RWPE1 (cell line): ENCODE measurements at places on chromosomes 1 and 21.
A peak's percentile ranks its signal among the peaks of the same experiment; 100 is the strongest.

DNA sequence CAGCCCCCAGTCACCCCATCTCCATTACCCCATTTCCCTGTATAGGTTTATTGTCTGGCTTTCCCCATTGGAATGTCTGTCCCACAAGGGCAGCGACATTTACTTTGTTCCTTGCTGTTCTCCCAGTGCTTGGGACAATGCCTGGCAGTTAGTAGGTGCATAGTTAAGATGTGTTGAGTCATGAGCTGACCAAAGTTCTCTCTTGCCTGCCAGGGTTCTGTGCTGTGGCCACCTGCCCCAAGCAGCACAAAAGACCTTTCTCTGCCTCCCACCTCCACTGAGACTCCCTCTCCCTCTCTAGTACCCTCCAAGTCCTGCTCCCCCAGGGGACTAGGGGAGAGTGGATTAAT is 40.0 kb downstream of the TMCO4 start:
- DNase-seq = no peak

DNA sequence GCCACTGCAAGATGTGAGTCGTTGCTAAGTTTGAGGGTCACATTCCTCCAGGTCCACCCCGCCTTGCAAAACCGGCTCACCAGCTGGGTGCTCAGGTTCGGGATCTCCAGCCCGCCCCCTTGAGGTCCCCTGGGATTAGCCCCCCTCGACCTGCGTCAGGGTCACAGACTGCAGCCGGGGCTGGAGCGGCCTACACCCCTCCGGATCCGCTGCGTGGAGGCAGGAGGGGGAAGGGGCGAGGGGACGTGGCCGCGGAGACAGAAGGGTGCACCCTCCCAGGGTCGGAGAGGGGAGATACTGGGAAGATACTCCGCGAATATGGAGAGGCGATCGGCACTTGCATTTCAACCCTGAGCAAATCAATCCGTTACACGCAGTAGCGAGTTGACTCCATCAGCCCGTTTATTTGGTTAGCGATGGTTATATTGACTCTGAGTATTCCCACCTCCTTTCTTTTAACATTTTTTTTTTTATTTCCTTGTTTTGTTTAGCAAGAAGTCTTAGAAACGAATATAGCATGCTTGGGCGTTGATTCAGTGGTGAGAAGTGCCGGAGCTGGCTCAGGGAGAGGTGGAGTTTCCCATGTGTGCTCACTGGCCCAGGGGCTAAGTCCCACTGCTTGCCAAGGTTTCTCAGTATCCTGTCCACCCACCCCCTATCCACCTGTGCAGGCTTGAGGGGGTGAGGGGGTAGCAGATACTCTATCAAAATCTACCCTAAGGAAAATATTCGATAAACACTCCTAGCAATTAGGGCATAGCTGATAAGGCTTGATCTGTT is 997 bp downstream of the IFNAR2 start:
- peak; percentile 49 for DNase-seq

DNA sequence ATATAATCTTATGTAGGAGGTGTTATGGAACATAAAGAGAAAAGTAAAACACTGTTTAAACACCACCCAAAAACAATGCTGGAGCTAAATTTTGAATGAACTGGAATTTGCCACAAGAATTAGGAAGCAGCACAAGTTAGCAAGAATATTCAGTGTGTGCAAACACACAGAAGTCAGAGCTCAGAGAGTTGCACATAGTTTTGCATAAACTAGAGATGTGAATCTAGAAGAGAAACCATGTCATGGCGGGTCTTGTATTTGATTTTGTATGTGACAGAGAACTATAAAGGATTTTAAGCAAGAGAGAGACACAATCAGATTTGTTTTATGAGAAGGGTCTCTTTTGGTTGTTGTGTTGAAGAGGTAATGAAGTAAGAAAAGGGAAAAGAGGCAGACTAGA is 38.2 kb downstream of the SELENOF start:
- no peak for DNase-seq

DNA sequence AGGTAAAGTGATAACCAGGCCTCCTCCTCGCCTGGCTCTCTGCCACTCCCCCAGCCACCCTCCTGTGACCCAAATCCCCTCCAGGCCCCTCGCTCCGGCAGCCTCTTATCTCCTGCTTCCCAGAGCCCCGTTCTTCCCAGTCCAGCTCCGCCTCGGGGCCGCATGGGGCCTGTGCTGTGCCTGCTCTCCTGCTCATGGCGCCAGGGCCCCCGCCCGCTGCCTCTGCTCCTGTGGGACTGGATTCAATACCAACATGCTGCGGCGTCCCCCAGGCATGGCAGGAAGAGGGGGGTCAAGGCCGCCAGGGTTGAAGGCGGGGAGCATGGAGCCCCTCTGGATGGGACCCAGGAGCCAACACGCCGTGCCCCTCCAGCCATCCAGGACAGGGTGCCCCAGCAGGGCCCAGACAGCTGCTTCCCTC is 213.0 kb upstream of the VAMP3 start:
- DNase-seq = no peak

GRCh38 chr1:55362558-55362957 is 147.4 kb upstream of the USP24 start:
- no peak for DNase-seq

GRCh38 chr21:22536509-22536908 is 1538.3 kb downstream of the NCAM2 start:
- peak; percentile 42 for DNase-seq

GRCh38 chr21:31577271-31577670 is 82.2 kb upstream of the SOD1 start:
- DNase-seq = no peak

DNA sequence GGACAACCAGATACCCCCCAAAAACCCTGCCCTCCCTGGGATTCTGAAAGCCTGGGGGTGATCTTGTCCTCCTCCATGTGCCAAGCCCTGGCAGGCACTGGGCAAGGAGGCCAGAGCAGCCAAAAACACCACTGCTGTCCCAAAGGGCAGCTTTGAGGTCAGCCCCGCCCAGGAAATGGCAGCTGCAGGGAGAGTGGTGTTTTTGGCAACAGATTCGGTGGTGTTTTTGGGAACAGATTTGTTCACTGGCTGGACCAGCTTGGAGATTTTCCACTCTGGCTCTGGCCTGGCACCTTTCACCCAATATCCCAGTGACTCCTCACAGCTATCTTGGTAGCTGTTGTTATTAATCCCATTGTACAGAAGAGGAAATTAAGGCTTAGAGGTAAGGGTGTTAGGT is 34.7 kb downstream of the LRP8 start:
- DNase-seq = no peak

DNA sequence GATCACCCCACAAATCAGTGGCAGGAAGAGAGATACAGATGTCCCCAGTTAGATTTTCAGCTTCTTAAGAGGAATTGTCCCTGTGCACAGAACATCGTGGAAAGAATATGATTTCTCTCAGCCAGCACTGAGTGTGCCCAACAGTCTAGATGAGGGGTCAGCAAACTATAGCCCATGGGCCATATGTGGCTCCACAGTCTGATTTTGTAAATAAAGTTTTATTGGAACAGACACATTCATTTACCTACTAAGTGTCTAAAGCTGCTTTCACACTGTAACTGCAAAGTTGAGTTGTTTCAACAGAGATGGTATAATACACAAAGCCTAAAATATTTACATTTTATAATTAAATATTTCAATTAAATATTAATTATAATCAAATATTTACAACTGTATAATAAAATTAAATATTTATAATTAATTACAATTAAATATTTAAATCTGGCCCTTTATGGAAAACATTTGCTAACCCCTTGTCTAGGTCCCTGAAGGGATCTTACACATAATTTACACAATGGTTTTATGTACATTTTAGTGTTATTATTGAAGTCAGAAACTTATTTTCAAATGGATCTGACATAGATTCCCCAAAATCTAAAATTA is 407.6 kb downstream of the PTPRU start:
- DNase-seq = no peak

DNA sequence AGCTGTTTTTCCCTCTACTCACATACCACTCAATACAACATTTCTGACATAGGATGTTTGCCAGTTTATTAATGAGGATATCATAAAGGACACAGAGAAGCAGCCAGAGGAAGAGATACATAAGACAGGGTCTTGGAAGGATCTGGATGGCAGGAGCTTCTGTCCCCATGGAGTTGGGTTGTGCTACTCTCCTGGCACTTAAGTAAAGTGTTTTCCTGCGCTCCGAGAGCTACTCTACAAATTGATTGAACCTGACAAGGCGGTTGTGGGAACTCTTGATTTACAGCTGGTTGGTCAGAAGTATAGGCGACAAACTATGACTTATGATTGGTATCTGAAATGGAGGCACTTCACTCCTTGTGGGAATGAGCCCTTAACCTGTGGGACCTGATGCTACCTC is 208.8 kb downstream of the HMCN1 start:
- no peak for DNase-seq

- no peak for DNase-seq
Measured at GRCh38 chr1:12615159-12615864, 2.7 kb downstream of the DHRS3 start.

DNA sequence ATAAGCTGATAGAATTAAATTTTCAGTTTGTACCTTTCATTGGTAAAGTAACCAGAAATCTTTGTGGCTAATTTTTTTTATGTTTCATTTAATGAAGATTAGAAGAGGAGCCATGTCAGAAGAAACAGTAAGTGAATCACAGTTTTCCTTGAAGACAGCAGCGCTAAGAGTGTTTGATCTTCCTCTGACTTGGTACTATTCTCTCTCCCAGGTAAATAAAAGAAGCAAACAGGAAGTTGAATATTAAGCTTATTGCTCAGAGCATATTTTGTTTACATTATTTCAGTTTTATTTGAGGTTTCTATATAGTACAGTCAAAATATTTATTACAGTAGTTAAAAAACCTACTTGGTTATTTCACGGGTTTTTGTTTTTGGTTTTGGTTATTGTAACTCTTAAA is 3.7 kb downstream of the MIGA1 start:
- no peak for DNase-seq

DNA sequence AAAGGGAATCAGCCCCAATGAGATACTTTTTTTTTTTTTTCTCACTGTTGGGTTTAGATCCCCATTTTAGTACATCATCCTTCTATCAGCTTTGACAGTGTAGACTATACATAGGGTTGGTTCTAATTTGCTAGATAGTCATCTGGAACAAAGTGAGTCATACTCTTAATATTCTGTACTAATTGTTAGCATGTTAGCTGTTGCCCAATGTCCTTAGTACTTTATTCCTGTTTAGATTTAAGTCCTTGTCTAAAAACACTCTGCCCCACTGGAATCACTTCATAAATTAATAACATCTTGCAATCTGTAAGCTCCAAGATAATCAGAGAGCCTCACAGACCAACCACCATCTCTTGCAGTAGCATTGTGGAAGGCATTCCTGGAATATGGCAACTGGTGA is 209.8 kb upstream of the KIAA0040 start:
- DNase-seq = no peak

DNA sequence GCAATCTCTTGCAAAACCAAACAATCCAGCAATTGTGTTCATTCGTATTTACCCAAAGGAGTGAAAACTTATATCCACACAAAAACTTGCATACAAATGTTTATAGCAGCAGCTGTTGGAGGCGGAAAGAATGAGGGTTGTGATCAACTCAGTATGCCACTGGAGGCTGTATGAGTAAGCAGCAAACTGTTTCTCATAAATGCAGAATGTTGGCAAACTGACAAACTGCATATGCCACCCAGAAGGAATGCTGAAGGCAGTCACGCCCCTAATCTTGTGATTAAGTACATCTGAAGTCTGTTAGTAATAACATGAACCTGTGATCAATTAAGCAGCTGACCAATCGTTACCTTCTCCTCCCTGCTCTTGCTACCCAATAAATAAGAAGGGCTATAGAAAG is 60.5 kb upstream of the CR2 start:
- peak; percentile 26 for DNase-seq

- DNase-seq = no peak
Measured at GRCh38 chr1:3522564-3523265, 68.2 kb downstream of the ARHGEF16 start.

- no peak for DNase-seq
Measured at GRCh38 chr21:32908534-32908933, 117.2 kb upstream of the OLIG2 start.

GRCh38 chr1:46020010-46020409 is 112.4 kb downstream of the PIK3R3 start:
- no peak for DNase-seq

DNA sequence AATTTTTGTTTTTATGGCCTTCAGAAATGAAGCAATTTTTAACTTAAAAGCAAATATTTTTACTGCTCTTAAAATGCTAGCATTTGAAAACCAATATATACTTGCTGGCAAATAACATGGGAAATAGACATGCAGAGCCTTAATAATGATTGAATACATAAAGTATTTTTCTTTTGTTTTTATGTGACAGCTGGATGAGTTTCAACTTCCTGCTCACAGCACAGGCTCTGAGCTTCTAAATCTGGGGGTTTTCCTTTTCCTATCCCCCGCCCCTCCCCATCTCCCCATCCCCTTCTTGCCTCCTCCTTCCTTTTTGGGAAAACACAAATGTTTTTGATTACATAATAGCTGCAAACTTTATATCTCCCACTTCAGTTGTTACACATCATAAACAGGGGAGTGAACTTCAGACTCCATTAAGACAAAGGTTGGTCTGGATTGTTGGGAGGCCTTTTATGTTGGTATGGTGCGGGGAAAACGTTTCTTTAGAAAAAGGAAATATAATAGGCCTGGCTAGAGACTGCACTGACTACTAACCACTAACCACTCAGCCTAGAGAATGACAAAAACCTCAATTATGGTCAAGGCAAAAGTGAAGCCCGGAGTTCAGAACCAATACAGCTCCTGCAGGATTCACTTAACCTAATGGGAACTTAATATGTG is 116.1 kb upstream of the GORAB start:
- DNase-seq = no peak

DNA sequence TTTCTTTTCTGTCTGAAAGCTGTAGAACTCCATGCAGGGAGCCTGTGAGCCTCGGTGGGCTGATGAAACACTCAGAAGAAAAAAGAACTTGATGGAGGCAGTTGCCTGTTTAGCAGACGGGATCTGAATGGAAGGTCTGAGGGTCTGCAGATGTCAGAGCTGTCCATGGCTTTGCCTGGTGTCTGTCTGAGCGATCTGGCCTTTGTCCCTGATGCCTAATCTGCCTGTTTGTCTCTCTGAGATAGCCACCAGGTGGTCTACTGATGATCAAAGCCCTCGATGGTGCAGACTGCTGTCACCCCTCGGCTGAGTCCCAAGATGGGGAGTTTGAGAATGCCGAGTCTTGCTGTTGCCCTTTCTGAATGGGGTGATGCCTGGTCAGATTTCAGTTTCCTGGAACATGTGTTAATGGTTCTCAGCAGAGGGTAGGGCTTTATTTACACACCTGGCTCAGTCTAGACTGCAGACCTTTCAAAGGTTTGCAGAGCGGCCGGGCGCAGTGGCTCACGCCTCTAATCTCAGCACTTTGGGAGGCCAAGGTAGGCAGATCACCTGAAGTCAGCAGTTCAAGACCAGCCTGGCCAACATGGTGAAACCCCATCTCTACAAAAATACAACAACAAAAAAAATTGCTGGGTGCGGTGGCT is 90.4 kb downstream of the KIF26B start:
- DNase-seq = no peak
